ENCODE measurements at places on chromosomes 2 and 18. TPM values are rescaled to one million over a fixed set of nuclear protein-coding genes. Genes with fewer than 3 reads are reported as not detected.

Gene CXCR1
- 1.1 TPM for total RNA-seq

Gene CD207
- not detected for total RNA-seq

Gene SERTAD2
- 18.7 TPM for total RNA-seq

Gene LRRTM4
- not detected for total RNA-seq

Gene TUBB8B
- not detected for total RNA-seq

Gene TTR
- total RNA-seq, result not detected

Gene IL37
- not detected for total RNA-seq

Gene DCDC2C
- total RNA-seq, result not detected

Gene PJVK
- 1.5 TPM for total RNA-seq

Gene LOXL3
- total RNA-seq, result 0.12 TPM

Gene GPR35
- 5.1 TPM for total RNA-seq

Data from activated CD4-positive, alpha-beta T cell treated with anti-CD3 and anti-CD28 coated beads, Interleukin-2, amount 10 ng/mL, durations not matched to agents 7 days and 5 days (primary cell).